ENCODE measurements at places on chromosomes 5 and 9.
A peak's percentile ranks its signal among the peaks of the same experiment; 100 is the strongest.

DNA sequence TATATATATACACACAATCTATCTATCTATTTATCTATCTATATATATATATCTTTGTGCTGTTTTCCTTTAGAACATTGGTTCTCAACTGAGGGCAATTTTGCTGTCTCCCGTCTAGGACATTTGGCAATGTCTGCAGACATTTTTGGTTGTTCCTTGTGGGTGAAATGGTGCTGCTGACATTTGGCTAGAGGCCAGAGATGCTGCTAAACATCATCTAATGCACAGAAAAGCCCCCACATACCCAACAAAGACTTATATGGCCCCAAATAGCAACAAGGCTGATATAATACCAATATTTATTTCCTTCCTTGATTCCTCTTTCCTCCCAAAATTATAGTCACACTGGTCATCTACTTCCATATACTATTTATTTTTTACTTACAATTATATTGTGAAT lies 197.5 kb downstream of the TRPM3 start:
- DNase-seq, result no peak

GRCh38 chr9:19662213-19662612 lies 126.6 kb downstream of the SLC24A2 start:
- DNase-seq, result no peak

DNA sequence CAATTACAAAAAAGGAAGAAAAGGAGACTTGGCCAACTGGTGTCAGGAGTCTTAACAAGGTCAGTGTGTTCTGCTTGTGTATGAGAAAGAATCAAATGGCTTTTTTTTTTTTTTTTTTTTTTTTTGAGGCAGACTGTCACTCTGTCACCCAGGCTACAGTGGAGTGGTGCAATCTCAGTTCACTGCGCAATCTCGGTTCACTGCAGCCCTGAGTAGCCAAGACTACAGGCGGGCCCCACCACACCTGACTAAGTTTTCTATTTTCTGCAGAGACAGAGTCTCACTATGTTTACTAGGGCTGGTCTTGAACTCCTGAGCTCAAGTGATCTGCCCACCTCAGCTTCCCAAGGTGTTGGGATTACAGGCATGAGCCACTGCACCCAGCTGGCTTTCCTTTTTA lies 3.1 kb upstream of the IL7R start:
- peak; percentile 62 for DNase-seq

DNA sequence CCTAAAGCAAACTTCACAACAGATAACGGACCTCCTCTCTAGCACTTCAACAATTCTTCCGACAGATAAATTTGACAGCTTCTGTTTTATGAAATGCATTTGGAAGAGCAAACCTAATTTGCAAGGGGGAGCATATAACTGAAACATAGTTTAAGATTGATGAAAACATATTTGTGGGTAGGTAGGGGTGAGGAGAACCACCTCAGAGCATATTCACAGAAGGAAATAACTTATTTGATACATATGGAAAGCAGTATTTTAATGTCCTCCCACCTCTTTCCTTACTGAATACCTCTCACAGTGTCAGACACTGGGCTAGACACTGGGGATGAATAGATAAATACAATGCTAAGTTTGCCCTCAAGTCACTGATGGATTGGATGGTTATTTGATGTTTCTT lies 384.8 kb downstream of the MAT2B start:
- no peak for DNase-seq

DNA sequence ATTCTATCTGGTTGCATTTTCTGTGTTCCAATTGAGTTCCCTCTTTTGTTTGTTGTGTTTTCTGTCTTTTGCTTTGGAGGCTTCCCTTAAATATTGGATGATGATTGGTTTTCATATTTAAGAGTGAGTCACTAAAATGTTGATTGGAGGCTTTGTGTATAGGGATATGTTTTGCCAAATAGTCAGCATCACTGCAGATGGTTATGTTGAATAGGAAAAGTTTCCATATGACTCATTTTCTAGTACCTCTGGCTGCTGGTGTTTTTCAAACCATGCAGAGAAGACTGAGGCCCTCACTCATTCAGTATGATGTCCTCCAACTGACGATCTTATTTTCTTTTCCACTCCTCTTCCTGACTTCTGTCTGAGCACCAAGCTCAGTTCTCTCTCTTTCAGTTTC lies 1290.0 kb downstream of the EFNA5 start:
- DNase-seq, result no peak

DNA sequence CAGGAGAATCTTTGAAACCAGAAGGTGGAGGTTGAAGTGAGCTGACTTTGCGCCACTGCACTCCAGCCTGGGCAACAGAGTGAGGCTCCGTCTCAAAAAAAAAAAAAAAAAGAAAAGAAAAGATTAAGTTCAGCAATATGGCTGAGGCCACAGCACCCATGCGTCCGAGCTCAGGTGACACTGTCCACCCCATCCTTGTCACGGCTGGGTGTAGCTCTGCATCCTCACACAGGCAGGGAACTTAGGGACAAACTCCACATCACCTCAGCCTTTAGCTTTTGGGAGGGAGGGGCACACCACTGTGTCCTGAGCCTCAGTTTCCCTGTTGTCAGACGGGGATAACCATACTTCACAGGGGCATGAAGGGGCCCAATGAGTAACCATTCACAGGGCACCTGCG lies 15.5 kb downstream of the FGD3 start:
- DNase-seq, result no peak
